ENCODE measurements at places on chromosomes 3 and 15.
A peak's percentile ranks its signal among the peaks of the same experiment; 100 is the strongest.

DNA sequence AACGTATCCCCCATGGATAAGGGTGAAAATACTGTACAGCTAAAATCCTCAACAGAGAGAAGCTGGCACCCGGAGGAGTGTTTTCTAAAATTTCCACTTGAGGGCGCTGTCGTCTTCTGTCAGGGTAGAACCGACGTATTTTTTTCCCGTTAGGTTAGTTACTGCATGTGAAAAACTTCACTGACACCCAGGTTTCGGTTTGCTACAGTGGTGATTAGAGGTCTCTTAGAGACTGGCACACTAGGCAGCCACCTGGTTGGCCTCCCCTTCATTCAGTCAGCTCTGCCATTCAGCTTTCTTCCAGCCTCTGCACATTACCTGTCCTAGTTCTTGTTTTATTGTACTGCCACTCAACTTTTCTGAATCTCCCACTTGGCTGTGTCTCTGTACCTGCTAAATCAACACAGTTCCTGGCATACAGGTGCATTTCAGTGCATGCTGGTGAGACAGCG lies 18.4 kb downstream of the CCK start:
- DNase-seq, result no peak

- no peak for DNase-seq
Observed at GRCh38 chr3:190597291-190597690, 83.4 kb downstream of the IL1RAP start.

DNA sequence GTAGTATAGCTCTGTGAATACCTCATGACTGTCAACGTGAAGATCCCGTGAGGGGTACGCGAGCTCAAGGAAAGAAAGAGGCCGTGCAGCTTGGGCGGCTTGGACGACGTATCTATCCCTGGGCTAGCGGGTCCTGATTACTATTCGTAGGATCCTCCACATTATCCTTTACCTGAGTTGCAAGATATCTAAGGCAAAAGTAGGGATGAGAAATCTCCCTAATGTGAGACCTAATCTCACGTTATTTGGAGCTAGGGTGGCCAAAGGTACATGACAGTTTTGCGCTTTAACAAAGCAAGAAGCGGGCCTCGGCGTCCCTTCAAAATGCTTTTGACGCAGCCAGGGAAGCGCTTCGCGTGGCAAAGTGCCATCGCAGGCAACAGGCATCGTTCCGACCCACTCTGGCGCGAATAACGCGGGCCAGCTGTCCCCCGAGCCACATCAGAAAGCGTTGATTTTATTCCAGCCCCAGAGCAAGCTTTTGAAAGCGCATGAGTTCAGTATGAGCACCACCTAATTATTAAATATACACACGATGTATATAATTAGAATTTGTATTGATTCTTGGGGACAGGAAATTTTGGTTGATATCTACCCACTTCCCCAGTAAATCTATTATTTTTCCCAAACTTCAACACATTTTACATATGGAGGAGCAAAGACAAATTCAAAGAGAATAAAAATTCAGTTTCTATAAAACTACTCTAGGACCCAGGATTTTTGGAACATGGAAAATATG lies 2.5 kb upstream of the EOMES start:
- DNase-seq, result no peak

DNA sequence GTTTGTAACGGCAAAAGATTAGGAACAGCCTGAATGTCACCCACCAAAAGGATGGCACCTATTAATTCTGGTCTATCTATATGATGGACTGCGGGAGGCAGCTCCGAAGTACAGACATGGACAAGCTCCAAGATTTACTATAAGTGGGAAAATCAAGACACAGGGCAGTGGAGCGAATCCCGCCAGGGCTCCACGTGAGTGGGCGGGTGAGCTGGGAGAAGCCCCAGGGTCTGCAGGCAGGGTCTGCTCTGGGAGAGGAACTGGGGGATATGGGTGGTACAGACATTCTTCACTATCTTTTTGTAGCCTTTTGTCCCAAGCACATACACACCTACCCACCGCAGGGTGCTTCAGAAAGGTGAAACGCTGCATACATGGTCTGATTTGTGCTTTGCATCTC lies 38.2 kb upstream of the SPTBN5 start:
- DNase-seq, result no peak

- no peak for DNase-seq
Observed at GRCh38 chr3:124510290-124510689, 220.0 kb upstream of the UMPS start.

DNA sequence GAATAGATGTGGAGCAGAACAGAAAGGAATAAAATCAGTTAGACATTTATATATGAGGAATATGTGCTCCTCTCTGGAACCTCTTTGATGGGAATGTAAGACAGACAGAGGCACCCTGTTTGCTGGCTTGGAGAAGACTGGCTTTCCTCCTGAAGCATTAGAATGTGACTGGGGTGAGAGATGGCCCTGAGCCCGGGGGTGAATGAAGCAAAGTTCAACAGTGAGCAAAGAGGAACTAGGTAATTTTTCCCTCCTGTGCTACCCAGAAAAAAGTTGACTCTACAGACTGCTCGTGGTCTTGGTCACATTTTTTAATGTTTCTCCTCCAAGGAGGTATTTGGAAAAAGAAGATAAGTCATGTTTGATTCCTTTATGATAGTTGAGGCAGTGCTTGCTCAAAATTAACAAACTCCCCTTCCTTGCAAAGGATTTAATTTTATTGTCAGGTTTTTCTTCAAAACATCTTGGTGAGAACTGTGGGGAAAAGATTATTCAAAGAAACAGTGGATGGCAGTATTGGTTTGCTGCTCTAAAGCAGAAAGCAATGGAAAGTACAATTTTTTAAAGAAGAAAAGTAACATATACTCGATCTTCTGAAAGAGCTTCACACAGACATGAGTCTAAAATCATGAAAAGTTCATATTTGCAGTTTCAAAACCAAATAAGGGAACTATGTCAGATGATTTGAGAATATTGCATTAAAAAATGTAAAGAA lies 370.4 kb upstream of the CDIN1 start:
- DNase-seq, result no peak

DNA sequence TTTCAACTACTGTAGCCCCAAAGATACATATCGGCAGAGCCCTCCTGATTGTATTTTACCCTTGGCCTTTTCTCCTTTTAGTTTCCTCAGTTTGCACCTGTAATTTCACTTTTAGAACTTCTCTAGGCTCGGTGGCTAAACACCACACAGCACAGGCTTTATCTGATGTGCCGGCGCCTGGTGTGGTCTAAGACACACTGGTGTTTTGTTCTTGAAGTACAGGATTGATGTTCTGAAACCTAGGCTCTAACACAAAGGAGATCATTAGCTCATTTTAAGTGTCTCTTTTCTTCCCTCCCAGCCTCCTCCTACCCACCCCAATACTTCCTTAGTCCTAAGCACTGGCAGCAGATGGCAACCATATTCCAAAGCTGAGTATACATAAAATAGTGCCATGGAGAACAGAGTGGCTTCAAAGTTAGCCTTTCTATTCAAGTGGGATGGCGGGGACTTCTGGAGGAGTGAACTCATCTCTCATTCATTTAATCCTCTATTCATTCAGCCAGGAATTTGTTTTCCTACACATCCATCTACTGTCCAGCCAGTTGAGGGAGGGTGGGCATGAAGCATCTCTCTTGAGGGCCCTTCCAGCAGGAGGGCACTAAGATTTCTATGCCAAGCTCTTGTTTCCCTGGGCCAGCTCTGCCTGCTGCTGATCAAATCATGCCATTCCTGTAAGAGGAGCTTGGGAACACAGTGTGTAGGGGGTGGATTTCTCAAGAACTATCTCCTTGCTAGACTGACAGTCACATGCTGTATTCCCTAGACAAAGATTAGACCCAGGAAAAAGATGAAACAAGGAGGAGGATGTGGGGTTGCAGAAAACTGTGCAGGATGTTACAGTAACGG lies 71.2 kb downstream of the TIGIT start:
- DNase-seq, result no peak

DNA sequence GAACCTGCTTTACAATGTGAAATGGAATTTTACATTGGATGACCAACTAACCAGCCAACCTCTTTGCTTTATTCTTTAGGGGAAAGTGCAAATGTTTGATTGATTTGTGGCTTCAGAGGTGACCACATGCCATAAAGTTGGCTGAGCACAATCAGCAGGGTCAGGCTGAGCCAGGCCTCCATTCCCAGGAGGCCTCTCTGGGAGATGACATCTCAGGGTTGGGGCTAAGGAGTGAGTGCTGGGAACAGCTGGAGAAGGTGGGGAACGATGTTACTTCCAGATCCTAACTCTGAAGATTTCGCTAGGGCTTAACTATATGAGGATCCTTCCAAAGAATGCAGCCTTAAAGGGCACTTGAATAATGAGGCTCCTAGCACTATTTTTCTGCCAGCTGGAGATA lies 131.7 kb downstream of the ATP10A start:
- DNase-seq, result no peak

GRCh38 chr3:196968233-196969133 lies at the start of gene PIGZ:
TSS of gene PIGZ (minus strand) at chr3:196968833. CDS start at chr3:196952031, 16,802 bp downstream.
- no peak for DNase-seq

GRCh38 chr3:155015776-155016436 lies 64.2 kb upstream of the MME start:
- DNase-seq, result no peak

GRCh38 chr15:92696096-92696495 lies 40.5 kb upstream of the FAM174B start:
- DNase-seq, result no peak

GRCh38 chr15:88022716-88023115 lies 233.8 kb downstream of the NTRK3 start:
- no peak for DNase-seq

- peak; percentile 84 for DNase-seq
Observed at GRCh38 chr3:72245183-72245811, 460.3 kb upstream of the PROK2 start.

DNA sequence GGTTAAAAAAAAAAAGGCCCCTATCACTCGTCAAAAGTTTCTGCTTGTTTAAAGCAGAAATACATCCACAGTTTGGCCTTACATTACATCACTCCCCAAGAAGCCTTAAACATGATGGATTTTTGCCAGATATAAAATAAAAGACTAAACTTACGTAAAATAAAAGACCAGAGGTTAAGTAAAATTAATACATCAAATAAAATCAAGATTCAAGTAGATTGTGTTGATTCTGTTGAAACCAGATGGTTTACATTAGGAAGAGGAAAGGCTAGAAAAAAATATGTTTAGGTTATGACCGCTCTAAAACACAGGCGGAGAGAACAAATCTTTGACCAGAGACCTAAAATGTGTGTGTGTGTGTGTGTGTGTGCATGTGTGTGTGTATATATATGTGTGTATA lies 104.1 kb downstream of the DUT start:
- no peak for DNase-seq

- peak; percentile 77 for DNase-seq
Observed at GRCh38 chr3:43389388-43390254, 103.3 kb downstream of the SNRK start.

DNA sequence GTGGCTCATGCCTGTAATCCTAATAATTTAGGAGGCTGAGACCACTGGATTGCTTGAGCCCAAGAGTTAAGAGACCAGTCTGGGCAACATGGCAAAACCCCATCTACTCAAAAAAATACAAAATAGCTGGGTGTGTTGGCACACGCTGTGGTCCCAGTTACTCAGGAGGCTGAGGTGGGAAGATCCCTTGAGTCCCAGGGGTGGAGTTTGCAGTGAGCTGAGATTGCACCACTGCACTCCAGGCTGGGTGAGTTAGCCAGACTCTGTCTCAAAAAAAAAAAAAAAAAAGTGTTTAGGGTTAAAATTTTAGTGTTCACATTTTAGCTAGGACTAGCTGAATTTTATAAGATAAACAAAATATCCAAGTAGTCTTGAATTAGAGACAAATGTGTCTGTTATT lies 1340.1 kb upstream of the EPHA6 start:
- DNase-seq, result no peak

- DNase-seq, result no peak
Observed at GRCh38 chr15:67066959-67067853, 1.8 kb downstream of the SMAD3 start.

DNA sequence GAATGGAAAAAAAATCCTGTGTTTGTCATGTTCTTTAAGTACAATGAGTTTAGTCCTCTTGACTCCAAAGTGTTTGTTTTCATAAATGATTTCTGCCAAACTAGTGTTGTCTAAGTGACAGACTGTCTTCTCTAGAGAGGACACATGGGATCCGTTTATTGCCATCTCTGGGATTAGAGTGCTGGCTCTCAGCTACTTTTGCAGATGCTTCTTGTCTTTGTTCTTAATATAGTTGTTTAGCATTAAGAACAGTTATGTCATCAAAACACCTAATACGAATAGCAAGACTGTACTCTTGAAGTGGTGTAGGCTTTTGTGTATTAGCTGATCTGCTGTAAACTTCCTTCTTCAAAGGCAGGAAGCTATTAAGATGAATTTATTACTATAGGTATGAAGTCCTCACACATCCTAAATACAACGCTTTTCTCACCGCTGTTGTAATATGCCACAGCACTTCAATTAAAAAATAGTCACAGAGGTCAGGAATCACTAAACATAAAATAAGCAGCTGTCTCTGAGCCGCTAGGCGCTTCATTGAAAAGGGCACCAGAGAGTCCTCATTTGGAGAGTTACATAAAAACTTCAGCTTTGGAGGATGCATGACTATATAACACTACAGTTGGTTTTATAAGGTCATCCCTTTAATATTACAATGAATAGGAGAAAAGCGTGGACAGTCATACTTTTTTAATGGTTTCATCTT lies 128.3 kb upstream of the ZNF385D start:
- no peak for DNase-seq

DNA sequence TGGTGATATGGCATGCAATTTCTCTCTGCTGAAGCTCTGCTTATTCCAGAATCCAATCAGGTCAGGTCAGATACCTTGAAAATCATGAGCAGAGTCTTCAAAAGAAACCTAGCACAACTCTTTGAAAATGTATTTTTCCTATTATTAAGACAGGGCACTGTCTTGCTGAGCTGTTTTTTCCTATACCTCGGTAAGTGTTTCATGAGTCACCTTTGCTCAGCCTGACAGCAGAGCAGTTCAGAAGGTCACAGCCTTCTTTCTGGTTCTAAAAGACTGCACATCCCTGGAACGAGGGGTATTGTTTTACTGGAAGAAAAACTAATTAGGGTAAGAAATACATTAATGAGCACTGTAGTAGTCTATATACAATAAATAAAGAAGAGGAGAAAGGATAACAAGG lies 422.0 kb downstream of the SOX2 start:
- DNase-seq, result no peak

- no peak for DNase-seq
Observed at GRCh38 chr3:49013738-49014660, 4.4 kb downstream of the DALRD3 start.

DNA sequence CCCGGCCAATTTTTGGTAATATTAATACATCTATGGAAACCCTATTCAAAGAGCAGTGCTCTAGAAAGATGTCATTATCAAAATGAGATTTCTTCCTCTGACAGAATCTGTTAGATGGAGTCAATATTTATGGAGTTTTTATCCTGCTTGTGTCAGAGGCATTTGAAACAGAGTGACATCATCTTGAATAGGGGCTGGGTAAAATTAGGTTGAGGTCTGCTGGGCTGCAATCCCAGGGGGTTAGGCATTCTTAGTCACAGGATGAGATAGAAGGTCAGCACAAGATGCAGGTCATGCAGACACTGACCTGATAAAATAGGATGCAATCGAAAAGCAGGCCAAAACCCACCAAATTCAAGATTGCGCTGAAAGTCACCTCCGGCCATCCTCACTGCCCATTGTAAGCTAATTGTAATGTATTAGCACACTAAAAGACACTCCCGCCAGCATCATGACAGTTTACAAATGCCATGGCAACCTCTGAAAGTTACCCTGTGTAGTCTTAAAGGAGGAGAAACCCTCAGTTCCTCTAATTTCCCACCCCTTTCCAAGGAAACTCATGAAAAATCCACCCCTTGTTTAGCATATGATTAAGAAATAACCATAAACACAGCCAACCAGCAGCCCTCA lies 27.3 kb upstream of the CCDC50 start:
- no peak for DNase-seq

GRCh38 chr3:9976721-9977709 lies 9.6 kb downstream of the EMC3 start:
- peak; percentile 80 for DNase-seq
